ENCODE measurements at places on chromosomes 3 and 15.

- no peak for DNase-seq
Observed at GRCh38 chr15:39517122-39517855, 63.6 kb upstream of the THBS1 start.

DNA sequence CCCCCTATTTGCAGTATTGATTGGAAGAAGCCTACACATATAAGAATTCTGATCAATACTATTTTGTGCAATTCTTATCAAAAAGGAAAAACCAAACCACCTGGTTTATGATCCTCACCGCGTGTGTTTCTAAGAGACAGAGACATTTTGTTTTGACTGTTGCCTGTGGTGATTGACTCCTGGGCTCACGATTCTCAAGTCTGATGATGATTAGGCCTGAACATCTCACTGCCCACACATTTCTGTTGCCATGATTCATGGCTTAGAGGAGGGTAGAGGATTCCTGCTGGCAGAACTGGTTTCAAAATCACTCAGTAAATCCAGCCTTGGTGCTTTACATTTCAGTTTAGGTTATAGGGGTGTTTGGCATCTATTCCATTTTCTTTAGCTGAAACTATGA is 88.3 kb upstream of the UBE3A start:
- no peak for DNase-seq

- no peak for DNase-seq
Observed at GRCh38 chr3:12279591-12280326, 9.1 kb upstream of the PPARG start.

- DNase-seq = no peak
Observed at GRCh38 chr3:172317481-172317880, 130.8 kb downstream of the GHSR start.

- no peak for DNase-seq
Observed at GRCh38 chr3:183094711-183095110, 4.6 kb downstream of the MCCC1 start.

DNA sequence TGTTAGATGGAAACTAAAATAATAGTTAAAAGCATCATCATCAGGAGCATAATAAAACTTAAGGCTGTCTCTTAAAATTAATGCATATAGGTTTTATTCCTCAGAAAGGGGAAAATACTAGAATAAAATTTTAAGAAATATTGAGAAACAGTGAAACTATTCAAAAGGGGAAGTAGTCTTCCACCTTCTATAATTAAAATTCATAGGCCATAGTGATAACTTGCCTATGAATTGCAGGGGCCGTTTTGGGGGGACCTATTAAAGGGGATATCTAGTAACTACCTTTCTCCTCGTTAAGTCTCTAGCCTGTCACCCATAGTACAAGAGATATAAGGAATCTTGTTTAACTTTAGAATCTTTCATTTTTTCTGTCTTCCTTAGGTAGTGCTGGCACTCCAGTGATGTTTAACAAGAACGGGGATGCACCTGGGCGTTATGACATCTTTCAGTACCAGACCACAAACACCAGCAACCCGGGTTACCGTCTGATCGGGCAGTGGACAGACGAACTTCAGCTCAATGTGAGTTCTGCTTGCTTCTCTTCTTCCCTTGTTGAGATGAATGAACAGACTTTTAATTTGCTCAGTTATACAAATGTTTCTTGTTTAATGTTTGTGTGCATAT is 600.4 kb downstream of the GRM7 start:
- no peak for DNase-seq

DNA sequence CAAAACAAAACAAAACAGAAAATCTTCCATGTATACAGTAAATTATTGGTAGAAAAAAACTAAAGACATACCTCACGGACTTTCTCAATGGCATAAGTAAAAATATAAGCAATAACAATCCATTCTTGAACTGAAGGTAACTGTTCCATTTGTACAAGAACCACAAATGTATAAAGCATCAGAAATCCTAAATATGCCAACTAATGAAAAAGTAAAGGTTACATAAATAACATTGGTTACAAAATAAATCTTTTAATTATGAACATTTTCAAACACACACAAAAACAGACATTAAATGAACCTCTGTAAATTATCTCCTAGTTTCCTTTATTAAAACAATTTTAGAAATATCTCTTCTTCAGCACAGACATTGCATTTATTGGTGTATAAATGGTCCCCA is 60.7 kb upstream of the USP50 start:
- no peak for DNase-seq

DNA sequence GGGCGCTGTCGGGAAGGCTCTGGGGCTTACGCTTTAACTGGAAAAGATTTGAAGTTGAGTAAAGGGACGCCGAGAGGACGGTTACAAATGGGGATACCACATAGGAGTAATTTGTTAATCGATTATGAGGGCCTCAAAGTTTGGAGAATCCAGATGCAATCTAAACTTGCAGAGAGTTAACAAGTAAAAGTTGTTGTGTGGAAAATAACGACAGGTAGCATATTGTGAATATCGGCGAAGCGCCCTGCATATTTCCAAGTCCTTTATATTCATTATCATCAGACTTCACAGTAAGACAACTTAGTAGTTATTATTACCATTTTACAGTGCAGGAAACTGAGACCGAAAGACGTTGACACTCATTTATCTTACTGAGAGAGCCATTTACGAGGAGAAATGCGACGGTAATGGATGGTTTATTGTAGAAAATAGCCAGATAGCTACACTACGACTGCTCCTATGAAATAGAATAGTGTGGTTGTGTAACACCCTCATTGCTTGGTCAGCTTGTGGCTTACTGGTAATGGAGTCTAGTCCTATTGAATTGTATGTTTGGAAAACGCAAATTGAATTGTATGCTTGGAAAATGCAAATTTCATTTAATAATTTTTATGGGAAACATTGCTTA is 700 bp downstream of the MKRN2 start:
- DNase-seq = no peak

- DNase-seq = no peak
Observed at GRCh38 chr3:171953301-171954022, 85.9 kb upstream of the FNDC3B start.

DNA sequence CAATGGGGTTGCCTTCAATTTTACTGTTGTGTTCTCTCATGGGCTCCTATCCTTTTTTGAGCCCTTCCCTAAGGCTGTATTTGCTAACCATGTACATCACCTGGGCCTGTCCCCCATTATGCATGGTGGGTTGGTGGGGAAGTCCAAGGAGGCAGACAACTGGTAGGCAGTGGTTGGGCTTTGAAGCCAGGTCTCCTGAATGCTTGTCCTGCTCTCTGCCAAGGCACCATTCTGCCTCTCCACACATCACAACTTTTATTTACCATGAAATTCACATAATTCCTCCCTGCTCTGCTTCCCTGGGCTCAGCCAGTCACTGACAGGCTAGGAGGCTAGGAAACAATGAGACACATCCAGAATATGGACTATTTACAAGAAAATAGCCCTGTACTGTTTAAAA is 41.0 kb upstream of the COPB2 start:
- no peak for DNase-seq

DNA sequence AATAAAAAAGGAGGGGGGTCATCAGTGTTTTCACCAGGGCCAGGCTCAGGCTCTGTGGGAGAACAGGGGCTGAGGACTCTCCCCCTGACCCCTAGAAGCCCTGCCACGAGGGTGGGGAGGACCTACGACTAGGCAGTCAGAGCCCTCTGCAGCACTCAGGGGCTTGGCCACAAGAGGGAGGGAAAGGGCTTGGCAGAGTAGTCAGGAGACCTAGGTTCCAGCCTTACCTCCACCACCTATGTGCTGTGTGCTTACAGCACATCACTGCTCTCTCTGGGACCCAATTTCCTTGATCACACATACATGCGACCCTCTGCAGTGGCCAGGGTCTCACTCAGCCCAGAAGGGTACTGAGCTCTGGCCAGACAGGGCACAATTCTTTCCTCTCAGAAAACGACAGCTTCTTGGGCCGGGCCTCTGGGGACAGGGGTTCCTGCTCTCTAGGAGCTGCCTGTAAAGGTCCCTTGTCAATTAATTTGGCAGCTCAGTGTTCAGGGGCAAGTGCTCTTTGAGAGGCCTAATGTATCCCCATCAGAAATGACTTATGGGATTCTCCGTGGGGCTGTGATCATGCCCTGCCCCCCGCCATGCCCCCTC is 16.4 kb upstream of the SKIC8 start:
- no peak for DNase-seq

GRCh38 chr15:73922186-73923151 is 3.8 kb upstream of the LOXL1 start:
- no peak for DNase-seq

GRCh38 chr3:192005989-192006388 is 545.0 kb downstream of the PYDC2 start:
- DNase-seq = no peak

DNA sequence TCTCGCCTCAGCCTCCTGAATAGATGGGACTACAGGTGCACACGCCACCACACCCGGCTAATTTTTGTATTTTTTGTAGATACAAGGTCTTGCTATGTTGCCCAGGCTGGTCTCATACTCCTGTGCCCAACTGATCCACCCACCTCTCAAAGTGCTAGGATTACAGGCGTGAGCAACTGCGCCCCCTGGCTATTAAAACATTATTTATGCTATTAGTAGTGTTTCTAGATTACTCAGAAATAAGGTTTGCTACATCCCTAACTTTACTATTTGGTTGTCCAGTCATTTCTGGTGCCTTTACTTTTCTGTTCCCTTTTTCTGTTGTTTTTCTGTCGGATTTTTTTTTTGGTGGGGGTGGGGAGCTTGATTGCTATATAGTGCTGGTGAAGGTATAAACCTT is 393.6 kb upstream of the TPM1 start:
- no peak for DNase-seq

All from activated CD4-positive, alpha-beta memory T cell treated with anti-CD3 and anti-CD28 coated beads for 36 hours (primary cell).